ENCODE measurements at places on chromosomes 7 and 10.

- DNase-seq = no peak
Observed at GRCh38 chr7:49669692-49670260, 103.7 kb upstream of the VWC2 start.

DNA sequence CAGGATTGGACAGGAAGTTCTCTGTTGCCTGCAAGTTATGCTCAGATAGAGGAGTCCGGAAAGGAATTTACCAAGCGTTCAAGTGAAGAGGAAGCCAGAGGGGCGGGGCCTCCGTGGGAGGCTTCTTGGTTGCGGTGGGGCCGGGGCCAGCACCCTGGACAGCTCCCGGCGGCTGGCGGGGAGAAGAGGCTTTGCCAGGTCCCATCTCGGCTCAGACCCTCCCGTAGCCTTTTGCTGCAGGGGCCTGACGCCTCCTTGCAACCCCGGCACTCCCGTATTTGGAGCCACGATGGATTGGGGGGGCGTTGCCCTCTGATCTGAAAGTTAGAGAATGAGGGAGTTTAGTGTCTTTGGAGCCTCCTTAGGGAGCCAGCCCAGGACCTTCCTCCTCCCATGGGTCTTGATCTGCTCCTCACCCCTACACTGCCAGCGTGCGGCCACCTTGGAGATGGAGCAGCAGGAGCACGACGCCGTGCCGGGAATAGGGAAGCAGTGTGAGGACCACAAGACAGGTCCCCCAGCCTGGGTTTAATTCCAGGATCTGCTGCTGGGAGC lies 3.1 kb upstream of the SLC18A3 start:
- DNase-seq = no peak

GRCh38 chr7:80427218-80427617 lies 84.6 kb downstream of the GNAT3 start:
- no peak for DNase-seq

DNA sequence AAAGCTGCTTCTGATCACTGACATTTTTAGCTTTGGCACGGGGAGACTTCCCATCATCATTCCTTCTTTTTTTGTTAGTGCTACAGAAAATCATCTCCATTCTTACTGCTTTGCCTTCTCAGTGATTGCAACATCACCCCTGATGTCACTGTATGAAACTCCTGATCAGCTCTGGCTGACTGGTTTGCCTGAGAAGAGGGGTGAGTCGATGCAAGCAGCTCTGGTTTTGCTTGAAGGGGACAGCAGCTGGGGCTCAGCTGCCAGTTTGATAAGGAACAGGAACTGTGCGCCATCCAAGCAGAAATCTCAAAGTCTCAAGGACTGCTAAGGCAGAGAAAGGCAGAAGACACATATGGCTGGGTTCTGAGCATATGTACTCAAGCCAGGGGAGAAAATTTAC lies 808.5 kb upstream of the CELF2 start:
- DNase-seq = no peak

DNA sequence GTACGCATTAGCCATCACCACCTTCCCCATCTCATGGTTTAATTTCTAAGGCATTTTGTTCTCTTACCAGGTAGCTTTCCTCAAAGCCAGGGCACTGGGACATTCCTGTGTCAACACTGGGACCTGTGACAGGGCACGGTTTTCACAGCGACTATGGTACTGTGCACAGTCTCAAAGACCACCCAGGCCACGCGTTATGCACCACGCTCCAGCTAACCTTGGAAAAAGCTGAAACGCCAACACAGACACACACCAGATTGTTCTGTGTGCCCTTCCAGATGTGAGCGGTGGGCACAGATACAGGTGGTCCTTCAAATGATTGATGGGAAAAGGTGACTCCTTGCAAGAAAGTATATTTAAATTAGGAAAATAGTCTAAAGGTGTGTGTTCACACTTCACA lies 337.3 kb downstream of the WDR37 start:
- no peak for DNase-seq

DNA sequence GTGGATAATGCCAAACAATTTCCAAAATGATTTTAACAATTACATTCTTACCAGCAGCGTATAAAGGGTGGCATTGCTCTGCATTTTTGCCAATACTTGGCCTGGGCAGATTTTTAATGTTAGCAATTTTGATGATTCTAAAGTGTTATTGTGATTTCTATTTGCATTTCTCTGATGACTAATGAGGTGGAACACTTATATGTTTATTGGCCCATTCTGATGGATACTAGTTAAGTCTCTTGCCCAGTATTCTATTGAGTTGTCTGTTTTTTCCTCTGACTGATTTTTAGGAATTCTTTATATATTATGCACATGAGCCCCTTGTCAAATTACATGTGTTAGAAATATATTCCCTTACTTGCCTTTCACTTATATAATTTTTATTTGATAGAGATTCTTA lies 86.8 kb downstream of the TMEM26 start:
- no peak for DNase-seq
